Activated CD4-positive, alpha-beta T cell treated with anti-CD3 and anti-CD28 coated beads, Interleukin-2, amount 50 U/mL, for 4 hours (primary cell): ENCODE measurements at places on chromosomes 6 and 20.

- no peak for DNase-seq
Observed at GRCh38 chr20:26207237-26207966, 510.7 kb upstream of the ZNF337 start.

- DNase-seq, result no peak
Observed at GRCh38 chr6:148435386-148435785, 92.7 kb downstream of the SASH1 start.

DNA sequence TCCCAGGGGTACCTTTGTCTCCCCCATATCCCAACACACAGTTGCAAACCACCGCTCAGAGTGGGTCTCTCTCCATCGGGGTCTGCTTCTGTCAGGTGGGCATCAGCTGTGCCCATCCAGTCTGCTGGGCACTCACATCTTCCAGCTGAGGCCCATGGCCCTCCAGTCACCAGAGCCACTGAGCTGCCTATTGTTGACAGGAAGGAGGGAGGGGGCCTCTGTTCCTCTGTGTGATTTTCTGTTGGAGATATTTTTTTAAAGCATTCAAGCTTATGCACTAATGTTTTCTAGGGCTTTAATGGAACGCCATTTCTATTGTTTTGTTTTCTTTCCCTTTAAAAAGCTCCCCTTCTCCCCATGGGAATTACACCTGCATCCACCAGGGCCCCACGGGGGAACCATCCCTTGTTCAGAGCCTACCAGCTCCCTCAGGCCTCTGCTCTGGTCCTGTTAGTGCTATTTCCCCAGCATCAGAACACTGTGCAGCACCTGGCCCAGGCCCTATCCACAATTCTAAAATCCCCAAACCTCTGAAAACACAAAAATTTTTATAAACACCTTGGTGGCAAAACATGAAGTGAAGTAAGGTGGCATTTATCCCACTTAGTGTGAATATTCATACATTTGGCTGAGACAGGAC, 326.2 kb downstream of the CD83 start:
- no peak for DNase-seq

DNA sequence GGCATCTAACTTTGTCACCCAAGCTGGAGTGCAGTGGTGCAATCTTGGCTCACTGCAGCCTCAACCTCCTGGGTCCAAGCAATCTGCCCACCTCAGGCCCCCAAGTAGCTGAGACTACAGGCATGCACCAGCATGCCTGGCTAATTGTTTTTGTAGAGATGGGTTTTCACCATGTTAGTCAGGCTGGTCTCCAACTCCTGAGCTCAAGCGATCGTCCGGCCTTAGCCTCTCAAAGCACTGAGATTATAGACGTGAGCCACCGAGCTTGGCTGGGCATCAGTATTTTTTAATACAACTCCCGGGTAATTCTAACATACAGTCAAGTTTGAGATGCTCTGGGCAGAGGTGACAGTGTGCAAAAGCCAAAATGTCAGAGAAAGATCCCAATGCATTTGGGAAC, 73.5 kb downstream of the NFATC2 start:
- DNase-seq, result no peak

DNA sequence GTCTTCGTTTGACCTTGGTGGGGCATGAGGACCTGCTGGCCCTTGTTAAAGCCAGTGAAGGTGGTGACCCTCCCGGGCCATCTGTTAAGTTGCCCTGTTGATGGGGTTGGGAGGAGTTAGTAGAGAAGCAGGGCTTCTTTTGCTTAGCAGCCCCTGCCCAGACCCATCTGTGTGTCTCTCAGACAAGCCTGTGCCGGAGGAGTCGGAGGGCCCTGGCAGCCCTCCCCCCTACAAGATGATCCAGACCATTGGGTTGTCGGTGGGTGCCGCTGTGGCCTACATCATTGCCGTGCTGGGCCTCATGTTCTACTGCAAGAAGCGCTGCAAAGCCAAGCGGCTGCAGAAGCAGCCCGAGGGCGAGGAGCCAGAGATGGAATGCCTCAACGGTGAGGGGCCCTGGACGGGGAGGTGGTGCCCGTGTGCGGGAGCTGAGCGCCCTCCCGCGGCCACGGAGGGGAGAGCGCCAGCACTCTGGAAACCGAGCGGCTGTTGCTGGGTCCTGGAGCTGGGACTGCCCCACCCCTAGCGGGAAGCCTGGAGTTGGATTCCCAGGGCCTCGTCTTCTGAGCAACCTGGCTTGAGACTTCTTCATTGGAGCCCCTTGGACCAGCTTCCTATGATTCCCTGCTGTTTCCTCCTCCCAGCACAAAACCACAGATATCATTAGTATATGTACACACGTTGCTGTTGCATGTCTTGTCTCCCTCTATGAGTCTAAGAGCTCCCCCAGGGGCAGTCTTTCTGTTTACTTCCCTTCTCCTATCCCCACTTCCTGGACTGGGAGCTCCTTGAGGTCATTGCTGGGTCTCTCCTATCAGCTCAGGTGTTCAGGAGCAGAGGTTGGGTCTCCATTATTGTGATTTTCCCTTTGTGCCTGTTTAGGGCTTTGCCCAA, 27.6 kb upstream of the SRF start:
- peak; percentile 57 for DNase-seq

GRCh38 chr6:39958947-39959346, 24.7 kb upstream of the MOCS1 start:
- DNase-seq, result no peak

GRCh38 chr20:54477191-54477955, 2.0 kb downstream of the DOK5 start:
- DNase-seq, result no peak

GRCh38 chr6:19866985-19867627, 29.9 kb downstream of the ID4 start:
- DNase-seq, result no peak

- no peak for DNase-seq
Observed at GRCh38 chr20:62430866-62431447, 3.6 kb upstream of the RBBP8NL start.

DNA sequence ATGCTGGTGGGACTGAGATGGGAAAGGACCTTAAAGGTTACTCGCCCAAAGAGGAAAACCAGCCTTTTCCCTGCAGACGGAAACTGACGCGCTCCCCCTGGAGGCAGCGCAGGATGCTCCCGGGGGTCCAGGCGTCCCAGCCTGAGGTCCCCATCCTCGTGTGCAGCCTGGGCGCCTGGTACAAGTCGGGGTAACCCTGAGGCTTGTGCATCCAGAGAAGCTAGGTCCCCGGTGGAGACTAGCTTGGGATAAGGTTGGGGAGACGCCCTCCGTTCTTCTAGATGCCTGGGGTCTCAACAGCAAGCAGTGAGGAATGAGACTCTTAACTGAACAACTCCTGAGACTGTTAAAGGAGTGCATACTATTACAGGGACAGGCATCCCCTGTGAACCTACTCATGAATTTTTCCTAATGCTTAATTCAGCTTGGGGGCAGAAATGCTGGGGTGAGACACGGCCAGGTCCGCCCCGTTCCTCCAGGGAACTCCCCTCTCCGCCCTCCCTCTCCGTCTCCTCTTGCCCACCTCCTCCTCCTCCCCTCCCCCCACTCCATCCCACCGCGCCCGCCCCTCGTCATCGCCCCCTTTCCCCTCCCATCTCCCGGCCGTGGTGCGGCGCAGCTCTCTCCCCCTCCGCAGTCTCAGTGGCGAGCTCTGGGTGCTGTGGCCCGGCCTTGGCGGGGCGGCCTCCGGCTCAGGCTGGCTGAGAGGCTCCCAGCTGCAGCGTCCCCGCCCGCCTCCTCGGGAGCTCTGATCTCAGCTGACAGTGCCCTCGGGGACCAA, at the start of gene PRSS35:
Gene PRSS35, plus strand, starts transcription at position 634 of the 781 bp plus-strand sequence. CDS start 10,908 bp downstream, outside the sequence.
- DNase-seq, result no peak

DNA sequence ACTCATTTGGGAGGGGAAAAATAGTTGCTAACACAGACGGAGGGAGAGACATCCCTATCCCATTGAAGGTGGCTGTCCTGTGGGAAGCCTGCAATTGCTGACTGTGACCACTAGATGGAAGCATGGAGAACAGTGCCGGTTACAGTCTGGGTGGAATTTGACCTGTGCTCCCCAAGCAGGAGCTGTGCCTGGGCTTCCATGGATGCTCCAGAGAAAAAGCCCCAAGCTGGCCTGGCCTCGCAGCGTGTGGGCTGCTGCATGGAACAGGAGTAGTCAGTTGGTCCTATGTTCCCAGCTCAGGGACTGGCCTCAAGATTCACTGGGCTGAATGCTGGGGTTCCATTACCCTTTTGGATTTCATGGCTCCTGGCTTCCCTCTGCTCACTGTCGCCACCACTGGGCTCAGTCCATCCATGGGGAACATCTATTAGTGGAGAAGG, 116.3 kb upstream of the CHD6 start:
- peak; percentile 13 for DNase-seq

- no peak for DNase-seq
Observed at GRCh38 chr20:45087097-45087790, 13.7 kb downstream of the KCNS1 start.

GRCh38 chr6:31822036-31822821, 5.3 kb upstream of the HSPA1B start:
- DNase-seq, result peak; percentile 34

GRCh38 chr6:19668710-19669109, 168.5 kb upstream of the ID4 start:
- DNase-seq, result no peak

GRCh38 chr6:1099264-1099663, 212.6 kb upstream of the FOXQ1 start:
- no peak for DNase-seq

- DNase-seq, result no peak
Observed at GRCh38 chr6:20056350-20056992, 155.8 kb downstream of the MBOAT1 start.

DNA sequence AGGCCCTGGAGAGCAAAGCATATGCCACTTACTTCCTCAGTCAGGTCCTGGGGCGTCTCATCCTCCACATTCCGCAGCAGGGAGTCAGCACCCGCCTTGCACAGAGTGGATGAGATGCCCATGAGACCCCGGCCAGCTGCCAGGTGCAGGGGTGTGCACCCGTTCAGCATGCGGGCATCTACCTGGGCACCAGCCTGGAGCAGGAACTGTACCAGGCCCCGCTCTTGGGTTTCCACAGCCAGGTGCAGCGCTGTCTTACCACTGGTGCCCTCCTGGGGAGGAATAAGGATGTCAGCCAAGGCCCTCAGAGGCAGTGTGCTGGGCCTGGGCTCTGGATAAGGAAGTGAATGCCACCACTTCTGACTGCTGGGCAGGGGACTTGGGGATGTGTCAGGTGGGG, 2.7 kb upstream of the SLC35B2 start:
- no peak for DNase-seq

- DNase-seq, result no peak
Observed at GRCh38 chr6:72787391-72788031, 165.6 kb downstream of the KCNQ5 start.

- peak; percentile 84 for DNase-seq
Observed at GRCh38 chr20:407953-408842, at the start of gene RBCK1. Gene RBCK1, plus strand, starts transcription at chr20:408299. Its CDS starts 459 bp downstream, at chr20:408758.

- no peak for DNase-seq
Observed at GRCh38 chr6:147949981-147950622, 392.5 kb upstream of the SASH1 start.

GRCh38 chr20:63978319-63979228, 868 bp downstream of the SAMD10 start:
- DNase-seq, result no peak

DNA sequence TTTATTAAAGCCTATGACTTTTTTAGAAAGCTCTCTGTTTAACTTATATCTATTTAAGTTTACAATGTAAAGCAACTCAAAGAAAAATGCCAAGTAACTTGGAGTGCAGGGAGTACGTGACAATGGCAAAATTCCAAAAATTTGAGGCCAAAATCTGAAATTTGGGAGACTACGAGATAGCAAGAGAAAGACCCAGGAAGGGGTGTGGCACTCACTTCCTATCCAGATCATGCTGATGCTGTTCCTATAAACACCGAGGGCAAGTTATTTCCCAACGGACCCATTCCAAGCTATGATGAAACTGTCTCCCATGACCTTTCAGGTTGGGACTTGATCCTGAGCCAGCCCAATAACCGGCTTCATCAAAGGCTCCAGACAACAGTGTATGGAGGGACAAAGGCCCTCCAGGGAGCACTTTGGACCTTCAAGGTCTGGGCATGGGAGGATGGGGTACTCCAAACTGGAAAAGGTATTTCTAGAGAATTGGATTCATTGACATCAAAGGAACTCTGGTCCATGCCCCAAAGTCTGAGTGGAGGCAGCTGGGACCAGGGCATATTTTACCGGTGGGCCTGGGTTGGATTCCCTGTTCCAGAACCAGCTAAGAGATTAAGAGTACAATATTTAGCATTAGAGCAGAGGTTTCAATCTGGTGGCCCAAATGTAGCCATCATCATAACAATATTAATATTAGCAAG, 15.7 kb upstream of the SLC13A3 start:
- no peak for DNase-seq

DNA sequence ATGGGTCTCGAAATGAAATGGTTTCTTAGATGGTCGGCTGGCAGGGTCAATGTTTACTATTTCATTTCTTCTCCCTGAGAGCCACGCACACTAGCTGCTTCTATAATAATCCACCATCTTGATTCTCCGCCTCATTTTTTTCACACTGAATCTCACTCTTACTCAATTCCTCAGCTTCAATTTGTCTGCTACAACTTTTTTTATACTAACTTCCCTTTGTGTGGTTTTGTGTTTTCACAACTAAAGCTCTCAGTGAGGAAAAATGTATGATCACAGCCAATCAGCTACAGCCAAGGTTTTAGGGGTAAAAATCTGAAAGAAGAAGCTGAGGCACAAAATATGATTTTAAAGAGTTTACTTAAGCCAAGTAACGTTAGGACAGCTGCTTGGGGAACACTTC, 1309.4 kb downstream of the EPHA7 start:
- no peak for DNase-seq

GRCh38 chr6:1394514-1395463, 5.4 kb downstream of the FOXF2 start:
- no peak for DNase-seq

GRCh38 chr6:137237413-137238170, 18.4 kb upstream of the IFNGR1 start:
- no peak for DNase-seq

- no peak for DNase-seq
Observed at GRCh38 chr6:141388666-141389065, 744.1 kb upstream of the GJE1 start.

DNA sequence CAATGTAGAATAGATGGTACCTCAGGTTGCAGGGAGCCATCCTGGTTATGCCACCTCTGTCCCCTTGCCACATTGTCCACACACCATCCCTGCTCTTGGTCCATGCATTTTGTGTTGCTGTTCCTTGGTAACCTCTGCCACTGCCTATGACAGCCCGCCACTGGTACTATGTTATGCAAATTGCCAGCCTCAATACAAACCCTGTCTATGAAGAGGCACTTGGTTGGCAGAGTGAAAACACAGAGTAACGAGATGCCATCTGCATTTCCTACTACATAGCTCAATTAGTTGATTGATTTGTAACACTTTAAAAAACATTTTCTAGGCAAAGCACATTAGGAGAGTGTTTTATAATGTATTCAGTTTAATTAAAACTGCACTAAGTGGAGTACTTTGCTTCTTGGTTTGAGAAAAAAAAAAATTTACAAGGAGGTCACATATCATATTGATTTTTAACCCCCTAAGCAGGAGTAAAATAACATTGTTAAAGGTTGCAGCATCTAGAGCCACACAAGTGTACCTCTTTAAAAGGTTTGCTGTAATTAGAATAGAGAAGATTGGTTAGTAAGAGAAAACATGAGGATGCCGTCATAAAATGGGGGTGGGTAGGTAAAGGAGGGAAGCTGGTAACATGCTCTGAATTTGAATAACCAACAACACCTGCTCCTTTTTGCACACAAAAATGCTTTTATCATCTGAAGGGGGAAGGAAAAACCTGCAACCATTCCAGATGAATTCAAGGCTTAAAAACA, 817.1 kb downstream of the KIF16B start:
- DNase-seq, result no peak

- DNase-seq, result no peak
Observed at GRCh38 chr20:35405775-35406174, 6.0 kb downstream of the UQCC1 start.
